ENCODE measurements at places on chromosomes 3 and 15.

GRCh38 chr3:54888873-54889272 lies 39.0 kb downstream of the LRTM1 start:
- DNase-seq: no peak

GRCh38 chr15:99645543-99645935 lies 79.8 kb downstream of the MEF2A start:
- no peak for DNase-seq

GRCh38 chr15:70375006-70375431 lies 277.3 kb upstream of the TLE3 start:
- DNase-seq: no peak

GRCh38 chr15:74511583-74511982 lies 29.4 kb upstream of the ARID3B start:
- no peak for DNase-seq

- no peak for DNase-seq
Observed at GRCh38 chr3:39130026-39130425, 22.5 kb downstream of the TTC21A start.

- DNase-seq: no peak
Observed at GRCh38 chr3:42214064-42214463, 51.9 kb downstream of the CCK start.

DNA sequence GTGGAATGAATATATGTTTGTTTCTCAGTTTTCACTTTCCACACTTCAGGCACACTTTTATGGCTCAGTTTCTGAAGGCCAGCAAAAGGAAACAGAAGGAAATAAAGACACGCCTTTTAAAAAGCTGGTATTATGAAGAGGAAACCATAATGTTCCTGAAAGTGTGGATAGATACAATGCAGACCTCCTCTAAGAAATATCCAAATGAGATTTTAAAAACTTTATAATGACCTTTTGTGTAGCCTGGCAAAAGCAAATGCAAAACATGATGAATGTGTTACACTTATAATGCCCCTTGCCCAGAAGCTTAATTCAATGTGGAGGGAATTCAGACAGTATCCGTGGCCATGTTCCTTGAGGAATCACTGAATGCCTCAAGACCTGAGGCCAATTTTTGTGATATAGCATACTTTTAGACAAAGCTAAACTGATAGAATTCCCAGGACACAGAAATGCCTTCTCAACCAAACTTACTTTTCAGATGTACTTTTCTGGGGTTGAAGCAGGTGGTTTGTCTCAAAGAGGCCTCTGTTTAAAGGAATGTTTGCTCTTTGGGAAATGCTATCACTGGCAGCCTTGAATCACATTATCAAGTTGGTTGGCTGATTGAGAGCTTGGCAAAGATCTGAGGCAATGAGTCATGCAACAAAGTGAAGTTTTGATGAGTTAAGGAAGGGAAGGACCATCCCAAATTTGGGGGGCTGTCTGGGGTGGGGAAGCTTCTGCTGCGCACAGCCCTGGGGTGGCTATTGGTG lies 77.1 kb upstream of the CACNA2D3 start:
- no peak for DNase-seq

DNA sequence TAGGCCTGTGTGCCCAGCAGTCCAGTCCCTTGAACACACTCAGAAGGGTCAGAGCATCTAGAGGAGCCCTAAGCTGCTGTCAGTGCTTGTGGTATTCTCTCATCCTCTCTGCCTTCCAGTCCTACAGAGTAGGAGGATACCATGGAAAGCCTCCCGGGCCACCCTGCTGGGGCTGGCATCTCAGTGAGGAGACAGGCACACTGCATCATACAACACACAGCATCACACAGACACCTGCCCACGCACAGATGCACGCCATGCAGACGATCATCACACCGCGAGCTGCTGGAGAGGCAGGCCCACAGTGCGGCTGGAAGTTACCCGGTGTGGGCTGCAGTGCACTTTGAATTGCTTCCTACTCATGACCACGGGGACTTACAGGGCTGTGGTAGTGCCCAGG lies 15.2 kb downstream of the GABRA5 start:
- no peak for DNase-seq

DNA sequence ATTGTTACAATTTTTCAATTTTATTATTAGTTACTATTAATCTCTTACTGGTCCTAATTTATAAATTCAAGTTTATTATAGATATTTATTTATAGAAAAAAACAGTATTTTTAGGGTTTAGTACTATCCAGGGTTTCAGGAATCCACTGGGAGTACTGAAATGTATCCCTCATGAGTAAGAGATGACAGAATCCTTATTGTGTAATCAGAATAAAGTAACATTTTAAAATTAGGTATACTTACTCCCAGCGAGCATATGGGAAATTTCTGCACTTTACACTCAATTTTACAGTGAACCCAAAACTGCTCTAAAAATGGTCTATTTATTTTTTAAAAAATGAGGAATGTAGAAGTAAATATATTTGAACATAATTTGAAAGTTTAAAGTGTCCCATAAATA lies 202.7 kb downstream of the CGGBP1 start:
- no peak for DNase-seq

DNA sequence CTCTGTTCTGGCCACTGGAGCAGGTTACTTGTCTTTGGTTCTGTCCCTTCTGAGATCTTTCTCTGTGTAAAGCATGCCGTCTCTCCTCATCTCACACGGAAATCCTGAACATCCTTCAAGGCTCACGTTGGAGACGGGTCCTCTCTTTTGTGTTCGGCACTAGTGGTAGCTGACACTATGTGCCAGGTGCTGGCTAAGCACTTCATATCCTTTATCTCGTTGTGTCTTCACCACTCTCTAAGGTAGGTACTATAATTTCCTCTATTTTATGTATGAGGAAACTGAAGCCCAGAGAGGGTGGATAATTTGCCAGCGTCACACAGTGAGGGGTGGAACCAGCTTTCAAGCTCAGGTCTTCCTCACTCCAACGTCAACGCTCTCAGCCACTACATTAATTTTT lies 1.2 kb downstream of the IFT122 start:
- no peak for DNase-seq

- DNase-seq: no peak
Observed at GRCh38 chr15:33580526-33580925, 269.8 kb downstream of the RYR3 start.

- no peak for DNase-seq
Observed at GRCh38 chr15:38975282-38975990, 410.8 kb upstream of the RASGRP1 start.
